ENCODE measurements at places on chromosomes 2 and 18. TPM values are rescaled to one million over a fixed set of nuclear protein-coding genes. Genes with fewer than 3 reads are reported as not detected.

TLX2 gene
- total RNA-seq, result 21.2 TPM

NRBP1 gene
- total RNA-seq, result 142 TPM

CFAP221 gene
- total RNA-seq, result 0.34 TPM

CFC1 gene
- 1.8 TPM for total RNA-seq

SERPINB13 gene
- not detected for total RNA-seq

CENPA gene
- 4.7 TPM for total RNA-seq

ST6GAL2 gene
- total RNA-seq, result 5.9 TPM

CKAP2L gene
- total RNA-seq, result 3.3 TPM

ADD2 gene
- 373 TPM for total RNA-seq

ZBTB7C gene
- 10.6 TPM for total RNA-seq

GALR1 gene
- 0.49 TPM for total RNA-seq

GRCh38 chr2:158935617-158936016 is 32.8 kb upstream of the TANC1 start:
- DNase-seq, result no peak

- peak; percentile 64 for DNase-seq
Observed at GRCh38 chr2:27494944-27495554, at the start of gene FNDC4. Gene FNDC4 (minus strand): TSS chr2:27495200. CDS start chr2:27494679, 521 bp downstream.

- DNase-seq, result no peak
Observed at GRCh38 chr18:10143596-10143995, 229.8 kb downstream of the VAPA start.

DNA sequence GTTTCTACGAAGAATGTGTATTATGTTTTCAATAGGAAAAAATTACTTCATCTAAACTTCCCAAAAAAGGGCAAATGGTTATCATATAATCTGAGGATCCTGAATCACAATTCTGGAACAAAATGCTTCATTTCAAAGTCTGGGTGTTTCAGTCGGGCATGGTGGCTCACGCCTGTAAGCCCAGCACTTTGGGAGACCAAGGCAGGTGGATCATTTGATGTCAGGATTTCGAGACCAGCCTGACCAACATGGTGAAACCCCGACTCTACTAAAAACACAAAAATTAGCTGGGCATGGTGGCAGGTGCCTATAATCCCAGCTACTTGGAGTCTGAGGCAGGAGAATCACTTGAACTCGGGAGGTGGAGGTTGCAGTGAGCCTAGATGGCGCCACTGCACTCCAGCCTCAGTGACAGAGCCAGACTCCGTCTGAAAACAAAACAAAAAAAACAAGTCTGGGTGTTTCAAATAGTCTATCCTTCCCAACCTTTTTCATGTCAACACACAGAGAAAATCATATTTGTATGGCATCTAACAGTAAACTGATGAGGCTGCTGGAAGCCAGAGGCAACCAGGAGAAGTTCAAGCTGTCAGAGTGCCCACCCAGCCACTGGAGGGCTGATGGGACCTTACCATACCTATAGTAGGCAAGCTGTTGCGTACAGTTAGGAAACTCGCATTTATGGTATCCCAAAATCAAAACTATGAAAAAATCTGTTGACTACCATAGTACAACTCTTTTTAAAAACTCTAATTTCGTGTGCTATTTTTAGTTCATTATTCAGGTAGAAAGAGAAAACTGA is 14.6 kb downstream of the NBAS start:
- no peak for DNase-seq

- no peak for DNase-seq
Observed at GRCh38 chr2:54855434-54855833, 132.0 kb downstream of the EML6 start.

GRCh38 chr2:6945087-6945813 is 28.0 kb downstream of the RNF144A start:
- no peak for DNase-seq

DNA sequence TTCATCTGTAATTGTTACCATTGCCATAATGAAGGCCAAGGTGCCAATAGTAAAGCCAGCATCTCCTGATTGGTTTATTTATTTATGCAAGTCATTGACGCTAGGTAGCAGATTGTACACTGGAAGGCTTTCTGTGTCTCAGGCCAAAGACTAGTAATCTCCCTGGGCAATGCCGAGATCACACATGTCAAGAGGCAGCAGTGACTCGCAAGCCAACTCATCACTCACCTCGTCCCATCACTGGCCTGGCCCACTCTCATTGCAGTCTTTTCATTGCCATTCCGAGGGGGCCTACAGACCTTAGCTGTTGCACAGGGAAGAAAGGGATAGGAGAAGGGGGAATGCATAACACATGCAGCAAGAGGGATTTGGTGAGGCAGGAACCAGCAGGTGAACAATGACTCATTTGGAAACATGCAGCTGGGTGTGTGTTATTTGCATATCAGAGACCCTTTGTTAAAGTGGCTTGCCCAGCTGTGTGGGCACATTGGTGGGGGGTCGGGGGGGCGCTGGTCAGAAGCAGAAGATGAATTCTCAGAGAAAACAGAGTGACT is 448.7 kb upstream of the HNRNPA3 start:
- DNase-seq, result no peak

- DNase-seq, result no peak
Observed at GRCh38 chr2:241888641-241889040, 19.1 kb downstream of the RTP5 start.

GRCh38 chr2:178796079-178796677 is 11.0 kb downstream of the TTN start:
- no peak for DNase-seq

- DNase-seq, result no peak
Observed at GRCh38 chr2:16149349-16150243, 209.2 kb downstream of the MYCN start.

- DNase-seq, result no peak
Observed at GRCh38 chr18:46401486-46402070, 255.4 kb downstream of the LOXHD1 start.

GRCh38 chr2:241987726-241988125 is 118.2 kb downstream of the RTP5 start:
- DNase-seq, result no peak

- no peak for DNase-seq
Observed at GRCh38 chr2:9256570-9257043, 50.0 kb downstream of the ASAP2 start.

GRCh38 chr2:40164736-40165508 is 287.0 kb downstream of the SLC8A1 start:
- DNase-seq, result no peak

DNA sequence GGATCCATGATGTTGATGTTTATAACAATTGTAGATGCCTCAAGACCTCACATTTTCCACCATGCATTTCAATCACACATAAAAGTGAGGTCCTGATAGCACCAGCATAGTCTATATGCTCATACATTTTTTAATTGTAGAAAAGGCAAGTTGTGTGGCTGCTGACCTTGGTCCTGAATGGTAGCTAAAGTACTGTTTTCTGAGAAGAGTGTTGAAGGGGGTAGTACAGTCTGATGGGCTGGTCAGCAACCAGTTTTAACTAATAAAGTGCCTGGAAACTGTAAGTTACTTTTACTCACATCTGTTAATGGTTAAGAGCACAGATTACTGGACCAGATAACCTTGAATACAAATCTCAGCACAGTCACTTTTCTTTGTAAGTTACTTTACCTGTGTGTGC is 15.9 kb downstream of the ZNF638 start:
- no peak for DNase-seq

DNA sequence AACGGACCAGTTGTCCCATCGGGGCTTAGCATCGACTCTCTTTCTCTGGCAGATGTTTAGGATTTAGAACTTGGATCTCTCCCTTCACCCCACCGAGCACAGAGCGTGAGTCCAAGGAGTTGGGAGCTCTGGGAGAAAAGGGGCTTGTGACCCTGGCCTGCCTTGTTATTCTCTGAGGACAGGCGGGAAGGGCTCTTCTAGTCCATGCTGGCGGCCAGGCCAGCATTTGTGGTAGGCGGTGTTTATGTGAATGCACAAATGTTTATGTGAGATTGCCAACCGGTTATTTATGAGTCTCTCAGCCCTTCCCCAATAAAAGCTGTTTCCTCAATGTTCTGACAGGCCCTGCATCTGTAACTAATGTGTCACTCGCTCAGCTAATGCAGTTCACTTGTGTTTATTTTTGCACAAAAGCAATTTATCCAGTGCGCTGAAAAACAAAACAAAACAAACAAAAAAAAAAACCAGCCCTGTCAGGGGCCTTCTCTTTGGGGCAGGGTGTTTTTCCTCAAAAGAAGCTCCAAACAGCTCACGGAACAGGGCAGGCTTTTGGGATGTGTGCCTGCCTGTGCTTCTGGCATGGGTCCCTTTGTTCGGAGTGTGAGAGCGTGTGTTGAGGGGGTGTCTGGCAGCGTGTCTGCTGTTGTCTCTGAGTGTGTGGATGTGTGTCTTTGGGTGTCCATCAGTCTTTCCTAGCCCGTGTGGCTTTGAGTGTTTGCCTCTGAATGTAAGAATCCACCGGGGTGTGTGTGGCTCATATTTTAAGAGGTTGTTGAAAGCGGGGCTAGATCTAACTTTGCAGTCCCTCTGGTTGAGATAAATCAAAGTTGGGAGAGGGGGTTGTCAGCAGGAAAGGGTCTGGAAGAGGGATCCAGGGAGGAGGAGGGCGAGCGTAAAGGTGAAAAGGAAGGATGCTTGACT is 52.8 kb upstream of the HAAO start:
- DNase-seq, result no peak

DNA sequence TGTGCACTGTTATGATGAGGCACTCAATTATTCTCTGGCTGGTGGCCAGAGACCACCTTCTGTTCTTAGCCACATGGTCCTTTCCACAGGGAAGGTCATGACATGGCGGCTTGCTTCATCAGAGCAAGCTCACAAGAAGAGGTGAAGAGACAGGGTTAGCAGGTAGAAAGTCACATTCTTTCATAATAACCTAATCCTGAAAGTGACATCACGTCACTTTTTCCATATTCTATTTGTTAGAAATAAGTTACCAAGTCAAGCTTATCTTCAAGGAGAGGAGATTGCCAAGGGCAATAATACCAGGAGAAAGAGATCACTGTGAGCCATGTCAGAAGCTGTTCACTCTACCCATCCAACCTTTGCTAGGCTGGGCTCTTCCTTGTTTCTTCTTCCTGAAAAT is 139.4 kb downstream of the OSR1 start:
- DNase-seq, result no peak

GRCh38 chr2:8983571-8983970 is 19.9 kb downstream of the MBOAT2 start:
- DNase-seq, result no peak

DNA sequence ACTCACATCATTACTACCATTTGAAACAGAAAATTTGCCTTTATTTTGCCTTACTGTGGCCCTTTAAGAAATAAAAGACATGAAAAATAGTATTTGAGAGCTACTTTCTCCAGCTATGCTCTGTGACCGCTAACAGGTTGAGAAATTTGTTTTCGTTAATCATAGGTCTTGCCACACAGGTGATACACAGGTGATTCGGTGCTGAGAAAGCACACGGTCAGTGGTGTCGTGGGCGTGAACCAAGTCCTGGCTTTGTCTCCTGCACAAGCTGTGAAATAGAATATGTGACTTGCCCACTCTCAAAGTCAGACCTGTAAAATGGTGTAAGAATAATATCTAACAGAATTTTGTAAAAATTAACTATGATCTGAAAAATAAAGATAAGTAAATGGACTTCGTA is 155.3 kb upstream of the SLC39A10 start:
- DNase-seq, result no peak

DNA sequence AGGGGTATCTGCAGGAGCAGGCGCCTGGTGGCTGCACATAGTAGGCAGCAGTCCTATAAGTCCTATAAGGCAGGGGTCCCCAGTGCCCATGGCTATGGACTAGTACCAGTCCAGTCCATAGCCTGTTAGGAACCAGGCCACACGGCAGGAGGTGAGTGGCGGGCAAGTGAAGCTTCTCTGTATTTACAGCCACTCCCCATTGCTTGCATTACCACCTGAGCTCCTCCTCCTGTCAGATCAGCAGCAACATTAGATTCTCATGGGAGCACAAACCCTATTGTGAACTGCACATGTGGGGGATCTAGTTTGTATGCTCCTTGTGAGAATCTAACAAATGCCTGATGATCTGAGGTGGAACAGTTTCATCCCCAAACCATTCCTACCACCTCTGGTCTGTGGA is 33.1 kb downstream of the STK25 start:
- DNase-seq, result no peak

DNA sequence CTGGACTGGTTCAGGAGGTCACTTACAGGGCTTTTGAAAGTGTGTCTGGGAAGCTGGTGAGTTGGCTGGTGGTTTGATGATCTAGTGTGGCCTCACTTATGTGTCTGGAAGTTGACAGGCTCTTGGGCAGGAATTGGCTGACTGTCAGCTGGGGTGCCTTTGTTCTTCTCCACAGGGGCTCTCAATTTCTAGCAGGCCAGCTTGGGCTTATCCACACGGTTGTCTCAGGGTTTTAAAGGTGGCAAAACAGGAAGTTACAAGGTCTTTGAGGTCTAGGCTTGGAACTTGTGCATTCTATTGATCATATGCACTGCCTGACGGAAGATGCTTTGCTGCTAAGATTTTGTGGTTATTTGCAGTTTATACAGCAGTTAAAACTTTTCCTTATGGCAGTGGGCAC is 52.0 kb upstream of the CELF4 start:
- no peak for DNase-seq

GRCh38 chr2:20223407-20224163 is 1.3 kb downstream of the SDC1 start:
- DNase-seq, result no peak

- no peak for DNase-seq
Observed at GRCh38 chr18:63438181-63438580, 15.9 kb upstream of the VPS4B start.

- DNase-seq, result no peak
Observed at GRCh38 chr18:69564602-69565001, 163.9 kb downstream of the DOK6 start.

GRCh38 chr18:27411911-27412310 is 226.8 kb upstream of the CHST9 start:
- DNase-seq, result no peak

DNA sequence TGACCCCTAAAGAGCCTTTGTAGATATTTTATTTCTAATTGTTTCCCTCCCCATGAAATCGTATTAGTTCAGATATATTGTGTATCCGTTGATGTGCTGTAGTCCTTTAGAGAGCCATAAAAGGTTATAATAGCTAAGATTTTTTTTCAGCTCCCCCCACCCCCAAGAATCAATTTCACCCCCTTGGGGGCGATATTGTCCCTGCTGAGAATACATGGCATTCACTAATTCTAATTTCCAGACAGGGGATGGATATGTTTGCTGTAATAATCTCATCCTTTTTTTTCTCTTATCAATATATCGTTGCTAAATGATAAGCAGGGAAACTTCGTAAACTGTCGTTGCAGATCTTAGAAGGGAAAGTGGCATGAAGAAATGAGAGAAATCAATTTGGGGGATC is 530.7 kb downstream of the TMEM182 start:
- no peak for DNase-seq

- no peak for DNase-seq
Observed at GRCh38 chr2:217371781-217372213, 511.9 kb upstream of the TNP1 start.

- no peak for DNase-seq
Observed at GRCh38 chr2:149904352-149905175, 317.0 kb upstream of the MMADHC start.

- DNase-seq, result no peak
Observed at GRCh38 chr18:57230861-57231585, 84.1 kb downstream of the BOD1L2 start.

Measured in glutamatergic neuron (in vitro differentiated cells).